Muscle of back (tissue), 13 donors: ENCODE measurements at places on chromosomes 3 and 15. TPM values are rescaled to one million over a fixed set of nuclear protein-coding genes. Genes with fewer than 3 reads are reported as not detected.

GRCh38 chr3:64109438-64109837, 86.1 kb upstream of the PSMD6 start:
- DNase-seq, result peak; percentile 42

GRCh38 chr3:158837240-158837639, 35.4 kb downstream of the MFSD1 start:
- no peak for DNase-seq

DNA sequence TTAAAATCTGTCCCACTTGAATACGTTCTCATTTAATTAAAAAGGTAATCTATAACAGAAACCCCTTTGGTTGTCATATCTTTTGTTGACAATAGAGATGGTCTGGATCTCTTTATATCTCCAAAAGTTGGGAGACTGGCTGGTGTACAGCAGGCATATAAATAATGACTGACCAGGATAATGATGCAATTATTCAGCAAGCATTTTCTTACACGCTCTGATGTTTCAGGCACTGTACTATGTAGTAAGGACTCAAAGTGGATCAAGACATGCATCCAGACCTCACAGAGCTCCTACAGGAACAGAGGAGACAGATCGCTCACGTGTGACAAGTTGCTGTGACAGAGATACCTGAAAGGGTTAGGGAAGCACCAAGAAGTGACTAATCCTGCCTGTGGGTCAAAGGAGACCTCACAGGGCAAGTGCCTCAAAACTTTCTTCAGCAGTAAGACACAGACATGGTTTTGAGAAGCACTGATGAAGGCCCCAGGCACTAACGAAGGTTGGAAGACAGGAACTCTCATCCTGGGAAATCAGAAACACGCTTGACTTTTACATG, 25.7 kb downstream of the VPS39 start:
- no peak for DNase-seq

GRCh38 chr3:170982733-170983132, 43.8 kb downstream of the SLC2A2 start:
- DNase-seq, result no peak

GRCh38 chr3:99253963-99254355, 352.5 kb upstream of the DCBLD2 start:
- no peak for DNase-seq

- no peak for DNase-seq
Observed at GRCh38 chr3:195609229-195609628, 25.5 kb upstream of the APOD start.

GRCh38 chr15:67185621-67186225, 68.7 kb downstream of the AAGAB start:
- no peak for DNase-seq

DNA sequence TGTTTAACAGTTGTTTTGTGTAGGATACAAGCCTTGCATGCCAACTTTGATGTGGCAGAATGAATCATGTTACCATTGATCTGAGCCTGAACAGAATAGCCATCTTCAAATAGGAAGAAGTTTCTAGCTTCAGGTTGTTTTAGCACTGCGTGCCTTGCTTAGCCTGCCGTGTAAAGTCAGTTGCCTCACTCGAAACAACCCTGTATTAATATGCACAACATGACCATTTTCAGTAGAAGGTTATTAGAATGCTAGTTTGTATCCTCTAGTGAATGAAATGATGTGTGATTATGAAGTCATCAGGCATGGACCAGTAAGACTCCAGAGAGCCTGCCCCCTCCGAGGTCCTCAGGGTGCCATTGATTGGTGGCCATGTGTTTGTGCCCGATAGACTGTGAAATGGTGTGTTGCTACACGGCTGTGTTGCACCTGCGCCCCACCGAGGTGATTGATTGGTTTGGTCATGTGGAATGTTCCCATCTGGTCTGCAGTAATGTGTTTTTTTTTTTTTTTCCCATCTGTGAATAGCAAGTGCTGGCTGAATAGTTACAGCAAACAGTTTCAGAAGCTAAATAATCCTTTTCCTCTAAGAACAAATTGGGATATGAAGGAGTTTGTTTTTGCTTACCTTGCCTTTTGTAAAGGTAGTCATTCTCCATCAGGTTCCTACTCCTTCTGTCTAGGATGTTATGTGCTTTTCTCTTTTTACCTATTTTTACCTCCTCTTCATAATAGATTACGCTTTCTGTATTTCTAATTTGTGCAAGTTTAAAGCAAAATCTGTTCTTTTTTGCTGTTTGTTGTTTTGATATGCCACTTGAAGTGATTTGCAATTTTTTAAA, 214.9 kb downstream of the TCF12 start:
- DNase-seq, result no peak

DNA sequence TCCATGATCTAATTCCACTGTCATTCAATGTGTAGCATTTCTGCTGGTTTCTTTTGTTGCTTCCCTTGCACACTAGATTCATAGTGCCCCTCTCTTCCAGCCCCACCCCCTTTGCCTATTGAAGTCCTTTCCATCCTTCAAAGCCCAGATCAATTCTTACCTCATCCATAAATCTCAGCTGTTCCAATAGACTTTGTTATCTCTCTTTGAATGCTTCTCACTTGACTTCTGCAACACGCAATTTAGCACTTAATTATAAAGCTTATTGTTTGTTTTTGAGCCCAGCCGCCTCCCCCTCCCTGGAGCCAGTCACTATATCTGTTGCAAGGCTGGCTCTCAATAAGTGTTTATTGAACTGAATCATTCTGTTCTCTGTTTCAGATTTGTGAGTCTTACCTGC, 174.6 kb upstream of the TBL1XR1 start:
- no peak for DNase-seq

GRCh38 chr15:96312641-96313335, 17.7 kb upstream of the NR2F2 start:
- no peak for DNase-seq

- DNase-seq, result peak; percentile 7
Observed at GRCh38 chr3:29789686-29790085, 508.8 kb downstream of the RBMS3 start.

DNA sequence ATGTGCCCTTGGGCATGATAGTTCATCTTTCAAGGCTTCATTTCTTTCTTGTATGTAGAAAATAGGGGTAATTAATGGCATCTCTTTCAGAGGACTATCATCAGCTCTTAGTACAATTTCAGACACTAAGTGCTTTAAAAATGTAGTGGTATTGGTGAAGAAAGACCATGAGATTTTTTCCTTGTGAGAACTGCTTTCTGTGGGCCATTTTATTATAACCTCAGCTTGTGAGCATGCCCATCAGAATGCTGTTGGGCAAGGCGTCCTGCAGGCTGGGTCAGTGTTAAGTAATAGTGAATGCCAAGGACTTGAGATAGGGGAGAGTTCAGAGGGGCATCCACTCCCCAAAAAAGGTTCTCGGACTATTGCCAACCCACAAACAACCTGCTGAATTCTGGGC, 187.9 kb downstream of the GHSR start:
- no peak for DNase-seq

DNA sequence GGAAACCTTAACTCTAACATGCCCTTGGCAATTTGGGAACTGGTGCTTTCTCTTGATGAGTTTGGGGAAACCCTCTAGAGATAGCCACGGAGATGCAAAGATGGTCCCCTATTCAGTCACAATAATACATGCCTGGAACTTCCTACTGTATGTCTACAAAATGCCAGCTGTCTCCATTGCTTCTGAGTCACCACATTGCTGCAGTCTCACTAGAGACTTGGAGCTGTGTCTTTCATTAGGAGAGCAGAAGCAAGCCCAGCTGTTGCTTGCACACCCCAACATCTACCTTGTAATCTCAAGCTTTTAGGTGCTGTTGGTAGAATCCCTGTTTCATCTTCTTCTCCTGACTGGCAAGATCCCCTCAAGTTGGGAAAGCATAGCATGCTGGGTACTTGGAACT, 261.0 kb downstream of the ADAMTSL3 start:
- DNase-seq, result no peak

- no peak for DNase-seq
Observed at GRCh38 chr3:138355071-138355470, 6.7 kb downstream of the MRAS start.

DNA sequence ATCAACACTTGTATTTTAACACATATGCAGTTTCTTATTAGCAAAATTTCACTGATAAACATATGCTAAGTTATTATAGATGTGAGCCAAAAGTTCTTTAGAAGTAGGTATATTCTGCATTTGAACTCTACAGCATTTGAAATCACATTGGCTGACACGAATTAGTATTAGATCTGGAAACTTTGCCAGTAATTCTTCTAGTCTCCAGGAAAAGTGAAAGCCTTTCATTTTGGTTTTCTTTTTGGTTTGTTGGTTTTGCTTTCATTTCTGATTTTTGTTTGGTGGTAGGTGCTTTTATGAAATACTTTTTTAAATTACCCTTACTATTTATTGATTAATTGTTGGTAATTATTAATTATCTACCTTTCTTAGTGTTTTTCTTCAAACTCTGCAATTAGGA, 72.9 kb downstream of the RBMS3 start:
- no peak for DNase-seq

- no peak for DNase-seq
Observed at GRCh38 chr15:48533982-48534381, 111.5 kb downstream of the FBN1 start.

GRCh38 chr3:168080499-168081170, 15.1 kb downstream of the GOLIM4 start:
- no peak for DNase-seq

ASB14 gene
- polyA plus RNA-seq, result 1.3 TPM

NANOGP8 gene
- polyA plus RNA-seq, result 0.34 TPM

MKRN3 gene
- 3.8 TPM for polyA plus RNA-seq

CLDN16 gene
- polyA plus RNA-seq, result 0.22 TPM

CADM2 gene
- 5.5 TPM for polyA plus RNA-seq

QARS1 gene
- polyA plus RNA-seq, result 285 TPM

ZNF80 gene
- not detected for polyA plus RNA-seq
